ENCODE measurements at places on chromosomes 2 and 18.

DNA sequence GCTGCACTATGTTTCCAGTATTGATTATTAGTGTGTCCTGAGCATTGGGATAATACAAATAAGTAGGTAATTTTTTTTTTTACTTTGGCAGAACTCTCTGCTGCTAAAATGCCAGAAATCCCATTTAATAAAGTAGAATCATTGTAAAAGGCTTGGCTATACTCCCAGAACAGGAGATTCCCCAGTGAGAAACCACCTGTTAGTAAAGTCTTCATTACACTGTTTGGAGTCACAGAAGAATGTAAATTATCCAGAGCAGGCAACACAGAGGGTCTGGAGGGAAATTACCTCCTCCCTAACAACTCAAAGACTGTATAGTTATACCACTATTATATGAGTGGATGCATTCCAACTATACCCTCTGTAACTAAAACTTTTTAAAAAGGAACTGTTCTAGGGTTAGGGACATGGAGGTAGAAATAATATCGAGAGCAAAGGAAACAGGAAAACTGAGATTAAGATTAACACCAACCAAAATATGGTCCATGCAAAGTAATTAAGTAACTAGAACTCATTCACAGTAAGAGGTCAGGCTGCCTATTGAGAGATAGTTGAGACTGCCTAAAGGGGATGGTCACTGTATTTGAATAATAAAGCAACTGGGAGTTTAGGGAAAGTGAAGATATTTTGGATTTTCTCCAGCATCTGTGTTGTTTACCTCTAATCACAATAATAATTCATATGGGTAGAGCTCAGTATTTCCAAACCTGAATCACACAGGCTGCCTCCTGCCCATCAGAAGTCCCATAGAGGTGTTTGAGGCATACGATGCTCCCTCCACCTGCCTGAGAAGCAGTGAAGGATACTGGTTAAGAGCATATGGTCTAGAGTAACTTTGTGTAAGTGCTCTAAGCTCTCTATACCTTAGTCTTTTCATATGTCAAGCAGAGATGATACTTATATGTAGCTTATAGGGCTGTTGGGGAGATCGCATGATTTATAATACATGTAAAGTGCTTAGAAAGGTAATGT, 34.4 kb downstream of the MAP2 start:
- no peak for ATAC-seq

GRCh38 chr2:23320058-23320457, 64.9 kb upstream of the KLHL29 start:
- no peak for ATAC-seq

- ATAC-seq = peak; percentile 51
These were observed 1.1 kb upstream of the SLC14A1 start for GRCh38 chr18:45722899-45723298.

DNA sequence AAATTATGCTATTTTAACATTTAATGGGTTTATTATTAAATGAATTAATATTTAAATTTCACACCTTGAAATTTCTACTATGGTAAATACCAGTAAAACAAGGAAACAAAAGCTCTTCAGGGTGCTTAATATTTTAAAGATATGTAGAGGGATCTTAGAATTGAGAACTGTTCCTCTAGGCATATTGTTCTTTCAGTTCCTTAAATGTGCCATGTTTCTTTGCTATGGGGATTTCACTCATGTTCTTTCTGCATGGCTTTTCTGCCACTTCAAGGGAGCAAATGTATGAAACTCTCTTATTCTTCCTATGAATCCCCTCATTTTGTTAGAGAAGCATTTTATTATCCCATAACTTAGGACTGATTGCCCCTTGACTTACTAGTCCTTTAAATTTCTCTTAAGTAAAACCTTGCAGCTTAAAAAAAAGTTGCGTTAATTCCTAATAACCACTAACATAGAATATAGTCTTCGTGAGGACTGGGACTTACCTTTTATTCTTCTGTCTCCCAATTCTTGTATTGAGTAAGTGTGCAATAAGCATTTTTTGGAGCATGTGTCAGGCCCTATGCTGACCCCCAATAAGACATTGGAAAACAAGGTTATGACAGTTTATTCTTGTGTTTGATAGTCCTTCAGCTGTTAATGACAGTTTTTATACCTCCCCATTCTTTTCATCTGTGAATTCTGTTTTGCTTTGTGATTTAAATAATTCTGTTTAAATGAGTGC, 95.7 kb downstream of the BIRC6 start:
- ATAC-seq = no peak

DNA sequence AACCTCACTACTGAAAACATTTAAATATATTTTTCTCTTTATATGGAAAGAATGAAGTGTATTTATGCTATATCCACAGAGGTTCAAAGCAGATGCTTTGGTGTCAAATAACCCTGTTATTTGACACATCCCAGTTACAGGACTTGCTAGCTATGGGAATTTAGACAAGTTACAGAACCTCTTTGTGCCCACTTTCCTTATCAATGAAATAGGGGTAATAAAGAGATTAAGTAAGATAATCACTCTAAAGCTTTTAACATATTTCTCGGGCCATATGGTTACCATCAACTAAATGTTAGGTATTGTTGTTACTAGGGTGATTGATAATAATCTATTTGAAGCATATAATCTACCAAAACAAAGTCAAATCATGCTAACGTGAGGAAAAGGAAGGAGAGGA, 1660.6 kb upstream of the NXPH2 start:
- ATAC-seq = no peak

- ATAC-seq = no peak
These were observed 21.0 kb downstream of the TGFBRAP1 start for GRCh38 chr2:105308382-105309146.

Data from gastroesophageal sphincter (tissue), 4 donors.